Neural crest cell (in vitro differentiated cells): ENCODE measurements at places on chromosomes 16 and 17. TPM values are rescaled to one million over a fixed set of nuclear protein-coding genes. Genes with fewer than 3 reads are reported as not detected.

DNA sequence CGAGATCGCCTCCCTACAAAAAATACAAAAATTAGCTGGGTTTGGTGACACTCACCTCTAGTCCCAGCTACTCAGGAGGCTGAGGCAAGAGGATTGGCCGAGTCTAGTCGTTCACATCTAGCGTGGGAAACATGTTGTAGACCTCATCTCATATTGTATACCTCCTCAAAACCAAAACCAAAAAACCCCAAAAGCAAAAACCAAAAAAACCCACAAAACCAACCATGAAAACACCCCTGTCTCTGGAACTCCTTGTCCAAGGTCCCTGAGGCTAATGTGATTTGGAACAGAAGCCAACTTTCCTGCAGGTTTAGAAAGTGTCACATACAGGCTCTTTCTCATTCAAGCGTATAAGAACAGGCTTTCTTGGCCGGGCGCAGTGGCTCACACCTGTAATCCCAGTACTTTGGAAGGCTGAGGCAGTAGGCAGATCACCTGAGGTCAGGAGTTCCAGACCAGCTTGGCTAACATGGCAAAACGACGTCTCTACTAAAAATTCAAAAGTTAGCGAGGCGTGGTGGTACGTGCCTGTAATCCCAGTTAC is 29.0 kb downstream of the RAB11FIP3 start:
- no peak overlapping the region for H3K4me3 ChIP-seq
- no peaks in the 10 kb centered on the region for H3K27me3 ChIP-seq
- peaks cover 18% of the 10 kb centered on the region for H3K4me1 ChIP-seq
- DNase-seq, result no peak
- H3K27ac ChIP-seq, result no peak overlapping the region

DNA sequence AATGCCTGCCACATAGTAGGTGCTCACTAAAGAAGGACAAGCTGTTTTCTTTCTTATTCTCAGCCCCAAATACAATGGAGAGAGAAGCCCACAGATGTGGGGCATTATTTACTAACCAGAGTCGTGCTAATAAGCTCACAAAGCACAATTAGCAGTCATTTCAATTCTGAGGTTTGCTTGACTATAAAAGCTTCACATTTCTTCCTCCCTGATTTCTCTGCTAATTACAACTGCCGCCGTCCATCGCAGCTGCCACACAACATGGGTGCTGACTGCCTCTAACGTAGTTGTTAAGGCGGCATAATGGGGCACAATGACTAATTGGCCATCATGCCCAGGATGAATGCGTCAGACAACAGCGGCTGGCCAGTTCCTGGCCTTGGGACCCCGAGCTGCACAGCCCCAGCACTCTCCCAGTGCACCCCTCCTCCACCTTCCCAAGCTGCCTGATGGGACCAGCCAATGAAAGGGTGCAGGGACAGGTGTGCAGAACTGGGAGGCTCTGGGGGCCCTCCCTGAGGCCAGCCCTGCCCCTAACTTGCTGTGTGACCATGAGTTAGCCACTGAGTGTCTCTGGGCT is 109.2 kb downstream of the CCT6B start:
- H3K27me3 ChIP-seq, result peaks cover 14% of the 10 kb centered on the region
- no peak overlapping the region for H3K27ac ChIP-seq
- no peak for DNase-seq
- H3K36me3 ChIP-seq, result no peaks in the 10 kb centered on the region

DNA sequence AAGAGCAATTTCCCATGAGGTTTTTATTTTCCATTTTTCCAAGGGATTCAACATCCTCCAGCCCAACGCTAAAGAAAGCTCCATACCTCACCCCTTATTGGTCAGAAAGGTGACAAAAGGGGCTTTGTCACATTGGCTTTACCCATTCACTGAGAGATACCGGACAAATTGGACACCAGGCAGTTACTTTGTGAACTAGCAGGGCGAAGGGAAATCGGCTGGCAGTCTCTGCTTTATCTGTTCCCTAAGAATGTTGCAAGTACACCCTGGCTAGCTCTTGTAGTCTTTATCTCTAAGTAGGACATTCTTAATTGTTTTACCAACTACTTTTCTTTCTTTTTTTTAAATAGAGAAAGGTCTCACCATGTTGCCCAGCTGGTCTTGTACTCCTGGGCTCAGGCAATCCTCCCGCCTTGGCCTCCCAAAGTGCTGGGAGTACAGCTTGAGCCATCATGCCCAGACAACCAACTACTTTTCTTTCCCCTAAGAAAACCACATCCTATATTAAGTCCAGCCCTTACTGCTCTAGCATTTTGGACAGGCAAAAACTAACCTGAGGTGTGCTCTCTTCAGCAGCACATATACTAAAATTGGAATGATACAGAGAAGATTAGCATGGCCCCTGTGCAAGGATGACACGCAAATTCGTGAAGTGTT is 16.8 kb downstream of the PRPSAP1 start:
- H3K4me1 ChIP-seq, result peaks cover 17% of the 10 kb centered on the region
- H3K4me3 ChIP-seq, result no peak overlapping the region
- H3K27ac ChIP-seq, result no peak overlapping the region

- no peaks in the 10 kb centered on the region for H3K27me3 ChIP-seq
- H3K4me1 ChIP-seq, result peaks cover 26% of the 10 kb centered on the region
- H3K27ac ChIP-seq, result no peak overlapping the region
- no peaks in the 10 kb centered on the region for H3K36me3 ChIP-seq
Observed at GRCh38 chr17:56482229-56482628, 111.3 kb upstream of the NOG start.

DNA sequence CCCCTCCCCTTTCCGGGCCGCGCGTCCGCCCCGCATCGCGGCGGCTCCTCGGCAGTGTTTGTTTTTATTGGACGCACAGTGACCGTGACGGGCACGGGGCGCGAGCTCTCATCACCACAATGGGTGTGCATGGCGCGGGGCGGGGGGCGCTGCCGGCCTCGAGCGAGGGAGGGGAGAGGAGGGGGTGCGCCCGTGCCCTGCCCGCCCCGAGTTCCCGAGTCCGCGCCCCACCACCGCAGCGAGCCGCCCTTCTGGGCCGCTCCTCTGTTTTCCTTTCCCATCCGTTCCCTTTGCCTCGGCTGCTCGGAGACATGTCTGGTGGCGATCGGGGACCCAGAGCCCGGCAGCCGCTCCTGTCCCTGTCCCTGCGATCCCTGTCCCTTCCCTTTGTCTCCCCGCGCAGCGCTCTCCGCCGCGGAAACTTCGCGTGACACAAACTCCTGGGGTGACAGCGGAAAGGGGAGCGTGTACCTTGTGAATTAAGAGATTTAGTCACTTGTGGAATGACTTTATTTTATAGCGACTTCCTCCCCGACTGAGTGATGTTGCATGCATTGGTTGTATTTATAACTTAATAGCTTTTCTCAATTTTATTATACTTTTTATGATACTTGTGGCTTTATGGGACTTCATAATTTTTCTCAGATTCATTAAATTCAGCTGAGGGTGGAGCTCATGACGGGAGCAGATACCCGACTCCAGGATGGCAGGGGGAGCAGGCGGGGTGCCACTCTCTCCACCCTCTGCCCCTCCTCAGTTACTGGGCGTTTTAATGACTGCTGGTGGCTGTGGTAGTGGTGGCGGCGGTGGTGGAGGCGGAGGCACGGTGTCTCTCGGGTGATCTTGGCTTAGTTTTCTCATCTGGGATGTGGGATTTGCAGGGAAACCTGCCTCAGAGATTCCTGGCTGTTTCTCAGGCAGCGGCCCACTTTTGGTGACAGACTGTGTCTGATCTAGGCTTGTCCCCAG is 40.8 kb downstream of the MRM1 start:
- no peak overlapping the region for H3K27ac ChIP-seq
- peaks cover 95% of the 10 kb centered on the region for H3K27me3 ChIP-seq
- no peaks in the 10 kb centered on the region for H3K36me3 ChIP-seq

DNA sequence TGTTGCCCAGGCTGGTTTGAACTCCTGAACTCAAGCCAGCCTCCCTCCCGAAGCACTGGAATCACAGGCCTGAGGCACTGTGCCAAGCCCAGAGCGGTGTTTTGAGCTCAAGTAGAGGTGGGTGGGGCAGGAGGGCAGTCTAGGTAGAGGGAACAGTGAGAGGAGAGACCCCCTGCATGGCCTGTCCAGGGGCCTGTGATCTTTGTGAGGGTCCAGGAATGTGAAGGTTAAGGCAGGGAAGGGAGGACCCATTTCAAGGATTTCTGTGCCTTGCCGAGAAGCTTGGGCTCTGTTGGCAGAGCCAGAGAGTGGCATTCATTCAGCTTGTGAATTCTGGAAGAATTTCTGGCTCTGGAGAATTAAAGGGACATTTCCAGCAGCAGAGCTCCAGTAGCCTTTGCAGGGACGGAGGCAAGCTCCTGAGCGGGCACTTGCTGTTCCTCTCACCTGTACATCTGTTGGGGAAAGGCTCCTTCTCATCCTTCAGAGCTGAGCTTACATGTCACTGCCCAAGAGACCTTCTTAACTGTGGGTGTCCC is 2.7 kb downstream of the WWOX start:
- no peaks in the 10 kb centered on the region for H3K36me3 ChIP-seq
- peak overlapping the region; percentile 72 for H3K4me3 ChIP-seq
- H3K27ac ChIP-seq, result peak overlapping the region; percentile 84
- no peak for DNase-seq

DNA sequence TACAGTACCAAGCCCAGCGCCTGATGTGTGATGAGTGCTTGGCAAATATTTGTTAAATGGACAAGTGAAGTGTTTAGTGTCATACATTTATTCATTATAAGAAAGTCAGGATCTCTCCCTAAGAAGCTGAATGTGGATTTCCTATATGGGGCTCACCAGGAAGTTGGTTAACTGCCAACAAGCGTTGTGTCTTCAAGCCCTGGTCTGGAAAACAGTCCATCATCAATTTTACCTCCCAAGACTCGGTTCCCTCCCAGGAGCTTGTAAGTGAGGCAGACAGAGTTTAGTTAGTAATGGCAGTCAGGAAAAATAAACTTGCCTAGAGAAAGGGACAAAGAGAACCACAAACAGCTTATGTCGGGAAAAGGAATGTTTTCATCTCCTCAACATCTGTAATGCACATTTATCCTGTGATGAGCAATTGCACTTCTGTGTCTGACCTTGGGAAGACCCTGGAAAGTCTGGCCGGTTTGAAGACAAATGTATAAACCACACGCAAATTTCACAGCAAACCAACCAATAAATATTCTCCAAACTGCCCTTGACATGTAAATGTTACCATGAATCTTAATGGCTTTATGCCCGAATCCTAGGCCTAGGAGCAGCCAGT is 28.3 kb downstream of the C16orf95 start:
- H3K36me3 ChIP-seq, result peaks cover 11% of the 10 kb centered on the region
- no peak overlapping the region for H3K27ac ChIP-seq

Gene NT5M
- 8.4 and 10.3 TPM in 2 replicates for total RNA-seq

Gene CMTM4
- 31.7 and 32.5 TPM in 2 replicates for total RNA-seq

Gene ARHGAP23
- 25.7 and 30.0 TPM in 2 replicates for total RNA-seq

DNA sequence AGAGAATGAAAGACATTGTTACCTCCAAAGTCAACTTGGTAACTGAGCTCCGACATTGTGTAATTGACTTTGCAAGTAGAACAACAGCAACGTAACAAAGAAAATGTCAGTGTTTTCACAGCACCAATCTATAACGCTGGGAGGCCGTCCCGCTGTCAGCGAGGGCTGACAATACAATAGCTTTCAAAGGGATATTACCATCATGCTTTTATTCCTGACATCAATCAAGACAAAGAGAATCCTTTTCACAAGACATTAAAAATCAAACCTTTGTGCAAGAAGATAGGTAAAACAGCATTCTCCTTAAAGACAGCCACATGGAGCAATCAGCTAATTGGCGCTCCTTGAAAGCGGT is 6.2 kb downstream of the ZNF423 start:
- H3K4me1 ChIP-seq, result peaks cover 75% of the 10 kb centered on the region
- H3K27ac ChIP-seq, result no peak overlapping the region
- peaks cover 3% of the 10 kb centered on the region for H3K36me3 ChIP-seq

DNA sequence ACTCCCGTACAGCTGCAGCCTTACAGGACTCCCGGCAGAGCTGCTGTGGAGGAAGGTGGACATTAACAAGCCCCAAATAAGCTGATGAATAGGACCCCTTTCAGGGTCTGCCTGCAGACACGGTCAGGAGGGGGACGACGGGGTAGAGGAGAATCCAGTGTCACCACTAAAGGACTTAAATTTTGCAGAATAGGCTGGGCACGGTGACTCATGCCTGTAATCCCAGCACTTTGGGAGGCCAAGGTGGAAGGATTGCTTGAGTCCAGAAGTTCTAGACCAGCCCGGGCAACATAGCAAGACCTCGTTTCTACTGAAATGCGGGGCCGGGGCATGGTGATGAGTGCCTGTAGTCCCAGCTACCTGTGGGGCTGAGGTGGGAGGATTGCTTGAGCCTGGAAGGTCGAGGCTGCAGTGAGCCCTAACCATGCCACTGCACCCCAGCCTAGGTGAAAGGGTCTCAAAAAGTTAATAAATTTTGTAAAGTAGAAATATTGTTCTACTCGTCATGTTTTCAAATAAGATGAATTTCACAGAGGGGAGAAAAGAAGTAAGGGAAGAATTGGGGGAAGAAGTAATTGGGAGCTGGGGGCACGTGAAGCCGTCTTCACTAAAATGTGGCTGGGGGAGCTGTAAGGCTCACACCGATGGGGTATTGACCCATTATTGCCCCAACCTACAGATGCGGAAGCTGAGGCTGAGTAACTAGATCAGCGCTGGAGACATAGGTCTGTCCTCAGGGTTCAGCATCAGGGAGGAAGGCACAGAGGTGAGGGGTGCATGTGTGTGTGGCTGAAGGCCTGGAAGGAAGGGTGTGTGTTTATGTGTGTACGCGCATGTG is 4.7 kb downstream of the LITAFD start:
- H3K27me3 ChIP-seq, result peaks cover 9% of the 10 kb centered on the region
- H3K4me1 ChIP-seq, result peaks cover 13% of the 10 kb centered on the region
- H3K36me3 ChIP-seq, result peaks cover 17% of the 10 kb centered on the region
- peak overlapping the region; percentile 22 for H3K4me3 ChIP-seq
- peak overlapping the region; percentile 57 for H3K27ac ChIP-seq

GRCh38 chr17:8079291-8080207 is 8.0 kb downstream of the ALOX12B start:
- no peaks in the 10 kb centered on the region for H3K4me1 ChIP-seq
- H3K4me3 ChIP-seq, result peak overlapping the region; percentile 90
- peak; percentile 77 for DNase-seq
- peaks cover 96% of the 10 kb centered on the region for H3K27me3 ChIP-seq
